ENCODE measurements at places on chromosomes 6 and 20. TPM values are rescaled to one million over a fixed set of nuclear protein-coding genes. Genes with fewer than 3 reads are reported as not detected.

The RHAG gene
- total RNA-seq, result not detected

The SLC17A4 gene
- total RNA-seq, result not detected

The TFAP2C gene
- 1.8 TPM for total RNA-seq

The SLC17A1 gene
- total RNA-seq, result not detected

The RAET1L gene
- not detected for total RNA-seq

DNA sequence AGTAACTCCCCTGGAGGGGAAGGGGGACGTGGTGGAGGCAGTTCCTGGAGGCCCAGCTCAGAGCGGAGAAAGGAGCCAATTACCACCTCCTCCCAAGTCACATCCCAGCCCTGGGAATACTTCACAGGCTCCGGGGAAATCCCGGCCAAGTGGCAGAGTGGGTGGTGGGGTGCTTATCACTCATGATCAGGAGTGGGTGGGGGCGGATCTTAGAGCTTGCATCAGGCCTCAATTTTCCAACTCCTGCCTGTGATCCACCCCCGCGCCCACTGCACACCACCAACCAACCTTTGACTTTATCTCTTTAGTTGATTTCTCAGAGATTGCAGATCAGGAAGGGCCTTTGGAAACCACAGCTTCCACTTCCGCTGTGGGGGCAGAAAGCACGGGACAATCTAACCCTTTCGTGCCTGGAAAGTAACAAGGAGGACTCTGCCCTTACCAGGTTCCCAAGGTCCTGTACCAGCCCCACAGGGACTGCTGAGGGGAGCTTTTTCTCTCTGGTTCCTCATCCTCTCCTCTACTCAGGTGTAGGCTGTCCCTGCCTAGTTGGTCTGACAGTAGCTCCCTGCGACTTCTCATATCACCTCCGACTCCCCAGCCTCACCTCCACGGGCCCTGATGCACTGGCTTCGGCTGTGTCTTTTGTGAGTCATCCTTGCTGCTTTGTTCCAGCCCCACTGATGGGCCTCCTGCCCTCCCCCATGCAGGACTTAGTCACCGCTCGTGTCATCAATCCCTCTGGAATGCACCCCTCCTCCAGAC is 24.9 kb upstream of the IER3 start:
- peak overlapping the region; percentile 93 for H3K27ac ChIP-seq
- no peak overlapping the region for H3K4me3 ChIP-seq
- no peaks in the 10 kb centered on the region for H3K36me3 ChIP-seq
- H3K27me3 ChIP-seq, result no peaks in the 10 kb centered on the region

DNA sequence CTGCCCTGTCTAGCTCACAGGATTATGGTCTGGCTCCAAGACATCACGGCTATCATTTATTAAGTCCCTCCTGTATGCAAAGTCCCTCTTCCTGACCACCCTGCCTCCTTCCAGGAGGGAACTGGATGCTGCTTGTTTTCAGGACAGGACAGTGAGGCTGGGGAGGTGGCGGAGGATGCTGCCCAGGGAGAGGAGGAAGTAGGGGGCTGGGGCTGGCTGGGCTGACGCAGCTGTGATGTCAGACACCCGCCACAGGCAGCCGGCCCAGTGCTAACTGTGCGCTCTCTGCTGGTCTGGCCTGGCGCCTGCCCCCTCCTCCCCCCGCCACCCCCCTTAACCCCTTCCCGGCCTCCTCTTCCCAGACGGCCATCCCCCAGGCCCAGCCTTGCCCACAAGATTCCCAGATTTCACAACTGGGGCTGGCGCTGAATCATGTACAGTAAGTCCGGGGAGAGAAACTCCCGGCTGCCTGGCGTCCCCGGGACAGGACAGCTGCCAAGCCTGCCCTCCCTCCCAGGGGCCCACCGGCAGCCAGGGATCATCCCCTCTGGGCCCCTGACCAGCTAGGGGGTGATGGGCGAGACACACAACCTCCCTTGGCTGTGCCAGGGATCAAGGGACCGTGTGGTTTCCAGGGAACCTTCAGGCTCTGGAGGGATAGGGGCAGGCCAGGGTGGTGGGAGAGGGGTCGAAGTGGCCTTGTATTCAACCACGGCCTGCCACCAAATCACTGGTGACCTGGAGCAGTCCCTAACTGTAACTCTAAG is 118.1 kb downstream of the CEBPB start:
- DNase-seq, result peak; percentile 77
- peaks cover 26% of the 10 kb centered on the region for H3K4me1 ChIP-seq
- H3K4me3 ChIP-seq, result no peak overlapping the region
- no peaks in the 10 kb centered on the region for H3K36me3 ChIP-seq

GRCh38 chr6:71203206-71203605 is 85.4 kb upstream of the OGFRL1 start:
- H3K4me3 ChIP-seq, result no peak overlapping the region
- no peaks in the 10 kb centered on the region for H3K4me1 ChIP-seq
- H3K27me3 ChIP-seq, result no peaks in the 10 kb centered on the region

GRCh38 chr6:25943887-25944286 is 13.4 kb upstream of the SLC17A2 start:
- no peak overlapping the region for H3K4me3 ChIP-seq
- no peaks in the 10 kb centered on the region for H3K27me3 ChIP-seq
- no peaks in the 10 kb centered on the region for H3K4me1 ChIP-seq
- DNase-seq, result no peak

- H3K4me1 ChIP-seq, result no peaks in the 10 kb centered on the region
- H3K4me3 ChIP-seq, result no peak overlapping the region
- H3K27ac ChIP-seq, result no peak overlapping the region
- H3K36me3 ChIP-seq, result no peaks in the 10 kb centered on the region
- no peaks in the 10 kb centered on the region for H3K27me3 ChIP-seq
Observed at GRCh38 chr6:143150281-143150680, 89.6 kb downstream of the AIG1 start.

- no peaks in the 10 kb centered on the region for H3K36me3 ChIP-seq
- no peaks in the 10 kb centered on the region for H3K4me1 ChIP-seq
- DNase-seq, result no peak
- no peak overlapping the region for H3K27ac ChIP-seq
- H3K27me3 ChIP-seq, result no peaks in the 10 kb centered on the region
- H3K4me3 ChIP-seq, result no peak overlapping the region
Observed at GRCh38 chr6:146420255-146420654, 123.4 kb upstream of the RAB32 start.

- no peaks in the 10 kb centered on the region for H3K27me3 ChIP-seq
- no peak overlapping the region for H3K4me3 ChIP-seq
- DNase-seq, result no peak
- H3K36me3 ChIP-seq, result no peaks in the 10 kb centered on the region
- H3K27ac ChIP-seq, result no peak overlapping the region
Observed at GRCh38 chr6:46772016-46772415, 21.2 kb upstream of the MEP1A start.

- no peak overlapping the region for H3K27ac ChIP-seq
- H3K36me3 ChIP-seq, result no peaks in the 10 kb centered on the region
- H3K27me3 ChIP-seq, result no peaks in the 10 kb centered on the region
Observed at GRCh38 chr6:82361631-82362030, 2.0 kb upstream of the TPBG start.

DNA sequence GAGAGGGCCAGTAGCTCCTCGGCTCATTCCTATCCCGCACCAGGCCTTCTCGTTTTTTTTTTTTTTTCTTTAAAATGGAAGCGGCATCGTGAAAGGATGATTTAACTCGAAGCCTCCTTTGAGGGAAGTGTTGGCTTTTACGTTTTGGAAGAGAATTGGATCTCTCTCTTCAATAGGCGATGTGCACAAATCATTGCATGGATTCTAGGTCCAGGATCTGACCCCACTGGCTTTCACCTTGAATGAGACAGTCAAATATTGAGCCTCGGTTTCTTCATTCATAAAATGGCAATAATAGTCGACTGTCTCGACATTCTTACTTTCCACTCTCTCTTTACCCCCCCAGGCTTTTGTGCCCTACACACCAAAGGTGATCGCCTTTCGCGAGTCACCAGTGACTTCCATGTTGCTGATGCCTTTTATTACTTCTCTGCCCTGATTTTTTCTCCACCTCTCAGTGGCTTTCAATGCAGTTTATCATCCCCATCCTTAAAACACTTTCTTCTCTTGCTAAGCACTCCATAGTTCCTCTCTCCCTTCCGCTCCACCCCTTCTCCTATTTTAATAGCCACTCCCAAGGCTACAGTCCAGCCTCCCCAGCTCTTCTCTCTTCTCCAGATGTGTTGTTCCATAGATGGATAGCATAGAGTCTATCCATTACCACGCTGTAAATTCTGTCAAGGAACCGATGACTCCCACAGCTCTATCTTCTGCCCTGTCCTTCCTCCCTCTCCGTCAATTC is 473 bp upstream of the DTNBP1 start:
- no peaks in the 10 kb centered on the region for H3K27me3 ChIP-seq
- H3K27ac ChIP-seq, result no peak overlapping the region
- no peaks in the 10 kb centered on the region for H3K36me3 ChIP-seq
- H3K4me3 ChIP-seq, result peak overlapping the region; percentile 97

- no peaks in the 10 kb centered on the region for H3K36me3 ChIP-seq
- peaks cover 3% of the 10 kb centered on the region for H3K4me1 ChIP-seq
- no peak for DNase-seq
- no peak overlapping the region for H3K4me3 ChIP-seq
Observed at GRCh38 chr20:52991830-52992229, 19.7 kb downstream of the TSHZ2 start.

DNA sequence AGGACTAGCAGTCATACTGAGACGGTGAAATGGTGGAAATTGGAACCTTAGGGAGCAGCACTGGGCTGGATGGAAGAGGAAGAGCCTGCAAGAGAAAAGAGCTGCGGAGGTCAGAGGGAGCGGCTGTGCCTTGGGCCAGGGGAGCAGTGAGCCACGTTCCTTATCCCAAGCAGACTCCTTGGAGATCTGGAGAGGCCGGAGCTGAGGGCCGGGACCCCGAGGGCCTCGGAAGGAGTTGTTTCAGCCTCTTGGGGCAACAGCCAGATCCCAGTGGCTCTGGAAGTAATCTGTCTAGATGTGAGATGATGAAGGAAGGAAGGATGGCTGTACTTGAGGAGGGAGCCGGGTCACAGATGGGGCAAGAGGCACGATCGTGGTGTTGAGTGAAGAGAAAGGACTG is 16.1 kb downstream of the PCMTD2 start:
- no peak for DNase-seq
- no peaks in the 10 kb centered on the region for H3K36me3 ChIP-seq
- H3K27ac ChIP-seq, result no peak overlapping the region
- H3K4me1 ChIP-seq, result no peaks in the 10 kb centered on the region
- no peaks in the 10 kb centered on the region for H3K27me3 ChIP-seq

DNA sequence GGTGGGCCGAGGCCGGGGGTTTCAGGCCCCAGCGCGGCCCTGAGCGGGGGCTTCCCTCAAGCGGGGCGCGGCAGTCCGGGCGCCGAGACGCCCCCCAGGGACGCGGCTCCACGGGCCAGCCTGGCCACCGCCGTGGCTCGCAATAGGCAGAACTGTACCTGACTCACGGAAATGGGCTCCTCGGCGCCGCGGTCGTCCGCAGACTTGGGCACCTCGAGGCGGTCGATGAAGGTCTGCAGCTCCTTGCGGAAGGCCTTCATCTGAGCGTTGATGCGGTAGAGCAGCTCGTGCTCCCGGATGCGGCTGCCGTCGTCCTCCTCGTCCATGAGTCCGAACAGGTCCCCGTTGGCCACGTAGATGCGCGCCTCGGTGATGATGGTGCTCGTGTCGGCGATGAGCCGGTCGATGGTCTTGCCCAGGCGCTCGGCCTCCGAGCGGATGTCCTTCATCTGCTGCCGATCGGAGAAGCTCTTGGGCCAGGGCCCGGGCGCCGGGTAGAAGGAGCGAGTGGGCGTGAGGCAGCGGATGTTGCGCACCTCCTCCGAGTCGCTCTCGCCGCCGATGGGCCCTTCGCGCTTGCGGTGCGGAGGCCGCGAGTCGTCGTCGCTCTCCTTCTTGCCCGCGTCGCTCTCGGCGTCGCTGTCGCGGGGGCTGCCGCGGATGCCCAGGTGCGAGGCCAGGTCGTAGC is 16.1 kb upstream of the KIAA0408 start:
- no peaks in the 10 kb centered on the region for H3K36me3 ChIP-seq
- no peaks in the 10 kb centered on the region for H3K4me1 ChIP-seq
- H3K27me3 ChIP-seq, result no peaks in the 10 kb centered on the region
- no peak for DNase-seq

- no peaks in the 10 kb centered on the region for H3K27me3 ChIP-seq
- no peak overlapping the region for H3K4me3 ChIP-seq
- H3K36me3 ChIP-seq, result no peaks in the 10 kb centered on the region
- DNase-seq, result peak; percentile 54
Observed at GRCh38 chr6:37038292-37039198, 33.1 kb downstream of the FGD2 start.

DNA sequence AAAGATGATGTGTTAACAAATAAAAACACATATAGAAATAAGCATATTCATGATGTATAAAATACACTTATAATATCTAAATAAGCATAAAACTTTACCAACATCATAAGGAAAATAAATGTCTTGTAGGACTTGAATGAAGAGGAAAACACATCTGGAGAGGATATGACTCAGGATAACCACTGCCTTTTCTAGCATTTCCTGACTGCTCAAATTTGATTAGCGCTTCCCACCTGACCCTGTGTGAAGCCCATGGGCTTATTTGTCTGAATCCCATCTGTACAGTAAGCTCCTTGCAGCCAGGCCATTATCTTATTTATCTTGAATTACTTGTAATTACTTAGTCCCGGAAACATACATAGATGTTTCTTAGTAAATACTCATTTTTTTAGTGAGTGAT is 608.6 kb downstream of the COL12A1 start:
- H3K36me3 ChIP-seq, result no peaks in the 10 kb centered on the region
- no peaks in the 10 kb centered on the region for H3K4me1 ChIP-seq
- DNase-seq, result no peak
- no peak overlapping the region for H3K4me3 ChIP-seq

Data from breast epithelium (tissue), 4 donors.